ENCODE measurements at places on chromosomes 11 and 22. TPM values are rescaled to one million over a fixed set of nuclear protein-coding genes. Genes with fewer than 3 reads are reported as not detected.
A peak's percentile ranks its signal among the peaks of the same experiment; 100 is the strongest.

The PRG3 gene
- not detected for total RNA-seq

- H3K27me3 ChIP-seq, result no peaks in the 10 kb centered on the region
- H3K4me3 ChIP-seq, result no peak overlapping the region
- H3K27ac ChIP-seq, result no peak overlapping the region
Measured at GRCh38 chr11:67098799-67099429, 20.1 kb upstream of the KDM2A start.

The DEUP1 gene
- not detected for total RNA-seq

The RAB36 gene
- total RNA-seq, result 2.9 TPM

DNA sequence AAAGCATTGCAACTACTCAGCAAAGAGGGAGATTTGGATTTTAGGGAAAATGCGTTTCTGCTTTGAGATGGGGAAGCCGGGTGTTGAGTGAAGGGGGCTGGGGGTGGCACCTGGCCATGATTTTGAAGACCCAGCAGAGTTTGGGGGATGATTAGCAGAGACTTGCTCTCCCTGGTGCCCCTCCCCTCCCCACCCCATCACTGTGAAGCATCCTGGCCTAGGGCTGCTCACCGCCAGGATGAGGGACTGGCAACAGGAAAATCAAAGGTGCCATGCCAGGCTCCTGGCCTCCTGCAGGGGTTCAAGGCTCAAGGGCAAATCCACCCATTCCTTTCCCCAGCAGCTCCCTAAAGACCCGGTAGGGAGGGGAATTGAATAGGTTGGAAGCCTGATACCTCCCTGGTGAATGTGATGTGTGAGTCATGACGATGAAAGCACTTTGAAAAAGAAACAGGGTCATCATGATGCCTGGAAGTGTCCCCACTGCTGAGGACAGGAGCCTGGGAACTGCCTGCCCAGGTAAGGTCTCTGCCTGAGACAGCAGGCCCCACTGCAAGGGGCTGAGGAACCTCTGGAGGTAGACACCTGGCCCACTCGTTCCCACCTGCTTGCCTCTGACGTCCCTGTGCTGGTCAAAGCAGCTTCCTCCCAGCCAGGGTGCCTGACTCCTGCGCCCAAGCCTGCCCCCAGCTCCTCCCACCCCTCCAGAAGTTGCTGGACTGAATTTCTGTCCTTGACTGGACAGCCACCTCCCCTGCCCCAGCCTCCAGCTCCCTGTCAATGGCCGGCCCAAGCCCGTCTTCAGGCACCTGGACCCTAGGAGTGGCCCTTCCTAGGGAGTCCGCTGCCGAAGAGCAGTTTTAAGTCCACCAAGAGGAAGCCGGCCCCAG lies 1.7 kb downstream of the CHST1 start:
- peak overlapping the region; percentile 65 for H3K4me3 ChIP-seq
- no peaks in the 10 kb centered on the region for H3K36me3 ChIP-seq
- peak; percentile 82 for DNase-seq
- H3K27ac ChIP-seq, result peak overlapping the region; percentile 67
- peaks cover 41% of the 10 kb centered on the region for H3K4me1 ChIP-seq

The OR51E2 gene
- total RNA-seq, result 0.97 TPM

- peaks cover 17% of the 10 kb centered on the region for H3K4me1 ChIP-seq
- DNase-seq, result no peak
- H3K27me3 ChIP-seq, result peaks cover 13% of the 10 kb centered on the region
- peak overlapping the region; percentile 26 for H3K4me3 ChIP-seq
Measured at GRCh38 chr22:32745251-32745995, 56.1 kb upstream of the TIMP3 start.

The RPS3 gene
- total RNA-seq, result 1,466 TPM

DNA sequence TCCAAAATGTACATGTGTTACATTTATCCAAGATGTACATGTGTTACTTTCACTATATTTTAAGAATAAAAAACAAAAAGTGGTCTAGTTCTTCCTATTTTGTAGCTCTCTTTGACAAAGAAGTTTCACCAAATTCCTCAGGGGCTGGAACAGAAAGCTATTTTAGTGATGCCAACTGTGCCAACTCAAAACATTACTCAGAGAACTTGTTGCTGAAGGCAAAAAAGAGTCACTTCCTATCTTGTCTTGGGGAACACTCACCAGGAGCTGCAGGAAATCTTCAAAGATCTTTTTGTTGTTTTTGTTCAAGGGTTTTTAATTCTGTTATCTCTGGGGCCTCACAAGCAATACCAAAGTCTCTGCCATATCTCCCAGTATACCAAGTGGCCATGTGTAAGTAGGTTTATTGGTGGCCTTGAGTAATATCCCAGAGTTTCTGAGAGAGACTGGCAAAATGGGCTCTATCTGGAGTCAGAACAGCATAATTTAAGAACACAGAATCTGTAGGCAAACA lies 13.6 kb upstream of the EED start:
- H3K4me1 ChIP-seq, result peaks cover 14% of the 10 kb centered on the region
- H3K4me3 ChIP-seq, result no peak overlapping the region
- H3K27ac ChIP-seq, result peak overlapping the region; percentile 50
- H3K36me3 ChIP-seq, result no peaks in the 10 kb centered on the region
- no peak for DNase-seq

- peaks cover 25% of the 10 kb centered on the region for H3K4me1 ChIP-seq
- no peak for DNase-seq
- peaks cover 11% of the 10 kb centered on the region for H3K36me3 ChIP-seq
Measured at GRCh38 chr11:125569915-125570621, 791 bp downstream of the EI24 start.

- H3K4me1 ChIP-seq, result no peaks in the 10 kb centered on the region
- peaks cover 43% of the 10 kb centered on the region for H3K27me3 ChIP-seq
- no peak overlapping the region for H3K4me3 ChIP-seq
- no peaks in the 10 kb centered on the region for H3K36me3 ChIP-seq
Measured at GRCh38 chr11:131653260-131653659, 282.8 kb downstream of the NTM start.

DNA sequence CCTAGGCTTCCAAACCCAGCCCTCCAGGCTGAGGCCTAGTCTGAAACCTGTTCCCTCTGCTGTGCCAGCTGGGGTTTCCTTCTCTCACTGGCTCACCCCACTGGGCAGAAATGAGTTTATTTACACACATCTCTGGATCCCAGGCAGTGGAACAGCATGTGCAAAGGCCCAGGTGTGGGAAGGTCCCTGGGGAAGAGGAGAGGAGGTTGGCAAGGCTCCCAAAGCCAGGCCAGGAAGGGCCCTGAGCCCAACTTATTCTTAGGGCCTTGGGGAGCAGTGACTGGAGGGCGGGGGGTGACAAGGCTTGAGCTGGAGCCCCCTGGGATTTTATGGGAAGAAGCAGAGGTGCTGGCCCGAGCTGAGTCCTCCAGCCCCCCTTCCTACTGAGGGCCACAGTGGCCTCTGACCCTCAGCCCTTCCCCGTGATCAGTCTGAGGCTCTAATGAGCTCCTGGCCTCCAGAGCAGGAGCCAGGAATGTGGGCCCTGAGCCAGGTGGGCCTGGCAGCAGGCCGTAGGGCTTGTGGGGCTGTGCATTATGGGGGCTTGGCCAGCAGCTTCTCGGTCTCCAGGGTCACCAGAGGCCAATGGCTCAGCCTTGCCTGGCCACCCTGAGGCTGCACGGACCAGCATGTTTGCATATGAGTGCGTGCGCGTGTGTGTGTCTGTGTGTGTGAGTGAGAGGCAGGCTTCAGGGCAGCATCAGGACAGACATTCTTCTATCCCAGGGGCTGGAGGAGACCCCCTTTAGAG lies 2.9 kb downstream of the MYO7A start:
- H3K27ac ChIP-seq, result no peak overlapping the region
- H3K36me3 ChIP-seq, result peaks cover 4% of the 10 kb centered on the region
- no peak for DNase-seq

GRCh38 chr11:116689413-116690127 lies 83.2 kb downstream of the BUD13 start:
- H3K36me3 ChIP-seq, result no peaks in the 10 kb centered on the region
- peaks cover 15% of the 10 kb centered on the region for H3K27me3 ChIP-seq
- no peak overlapping the region for H3K4me3 ChIP-seq
- no peak overlapping the region for H3K27ac ChIP-seq
- no peaks in the 10 kb centered on the region for H3K4me1 ChIP-seq

The TMPRSS5 gene
- 0.33 TPM for total RNA-seq

- no peak overlapping the region for H3K27ac ChIP-seq
- no peaks in the 10 kb centered on the region for H3K36me3 ChIP-seq
- peaks cover 11% of the 10 kb centered on the region for H3K4me1 ChIP-seq
- DNase-seq, result no peak
- H3K4me3 ChIP-seq, result no peak overlapping the region
Measured at GRCh38 chr11:115267871-115268270, 236.3 kb downstream of the CADM1 start.

- no peak for DNase-seq
- H3K27ac ChIP-seq, result peak overlapping the region; percentile 18
- H3K27me3 ChIP-seq, result no peaks in the 10 kb centered on the region
- no peaks in the 10 kb centered on the region for H3K36me3 ChIP-seq
- no peak overlapping the region for H3K4me3 ChIP-seq
Measured at GRCh38 chr11:128235958-128236357, 351.4 kb downstream of the ETS1 start.

The KDM4D gene
- total RNA-seq, result 0.65 TPM

DNA sequence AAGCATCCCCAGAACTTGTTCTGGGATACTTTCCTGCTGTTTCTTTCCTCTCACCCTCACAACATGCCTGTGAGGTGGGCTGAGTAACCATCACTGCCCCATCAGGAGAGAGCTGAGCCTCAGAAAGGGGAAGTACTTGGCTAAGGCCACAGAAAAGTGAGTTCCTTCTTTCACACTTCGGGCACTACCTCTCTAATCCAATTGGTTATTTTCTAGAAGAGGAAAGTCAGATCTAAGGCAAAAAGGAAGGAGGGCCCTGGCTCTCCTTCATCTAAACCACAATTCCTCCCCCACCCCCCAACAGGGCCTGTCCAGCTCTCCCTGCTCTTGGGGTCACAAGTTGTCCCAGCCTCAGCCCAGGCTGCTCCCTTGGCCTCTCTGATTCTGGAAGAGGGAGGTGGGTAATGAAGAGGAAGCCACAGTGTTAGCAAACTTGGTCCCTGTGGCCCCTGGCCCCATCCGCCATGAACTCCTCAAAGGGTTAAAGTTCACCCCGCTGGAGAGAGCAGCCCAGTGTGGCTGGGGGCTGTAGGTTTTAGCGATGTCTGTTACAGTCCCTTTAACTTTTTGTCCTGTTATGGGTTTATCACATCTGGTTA lies 34.0 kb downstream of the SLC22A12 start:
- no peak overlapping the region for H3K4me3 ChIP-seq
- no peaks in the 10 kb centered on the region for H3K36me3 ChIP-seq
- no peak overlapping the region for H3K27ac ChIP-seq
- no peak for DNase-seq
- peaks cover 11% of the 10 kb centered on the region for H3K27me3 ChIP-seq

- no peak overlapping the region for H3K4me3 ChIP-seq
- no peak for DNase-seq
- no peak overlapping the region for H3K27ac ChIP-seq
- H3K4me1 ChIP-seq, result peaks cover 5% of the 10 kb centered on the region
Measured at GRCh38 chr11:122505304-122506006, 150.1 kb upstream of the UBASH3B start.

DNA sequence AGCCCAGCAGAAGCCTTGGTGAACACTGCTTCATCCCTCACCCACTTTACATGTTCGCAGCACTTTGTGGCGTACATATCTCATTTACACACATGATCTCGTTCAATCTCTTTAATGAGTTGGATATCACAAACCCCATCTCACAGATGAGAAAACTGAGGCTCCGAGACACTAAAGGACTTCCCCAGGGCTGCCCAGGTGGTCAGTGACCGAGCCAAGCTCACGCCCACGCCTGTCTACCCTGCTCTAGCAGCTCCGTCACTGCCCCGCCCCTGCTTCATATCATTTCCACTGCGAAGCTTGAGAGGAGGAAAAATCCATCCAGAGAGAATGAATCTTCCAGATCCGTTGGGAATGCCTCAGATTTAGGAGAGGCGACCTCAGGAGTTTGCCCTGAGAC lies 11.8 kb upstream of the DSCAML1 start:
- H3K4me3 ChIP-seq, result no peak overlapping the region
- no peak overlapping the region for H3K27ac ChIP-seq
- H3K4me1 ChIP-seq, result peaks cover 5% of the 10 kb centered on the region
- peaks cover 26% of the 10 kb centered on the region for H3K27me3 ChIP-seq
- H3K36me3 ChIP-seq, result no peaks in the 10 kb centered on the region
- peak; percentile 65 for DNase-seq

DNA sequence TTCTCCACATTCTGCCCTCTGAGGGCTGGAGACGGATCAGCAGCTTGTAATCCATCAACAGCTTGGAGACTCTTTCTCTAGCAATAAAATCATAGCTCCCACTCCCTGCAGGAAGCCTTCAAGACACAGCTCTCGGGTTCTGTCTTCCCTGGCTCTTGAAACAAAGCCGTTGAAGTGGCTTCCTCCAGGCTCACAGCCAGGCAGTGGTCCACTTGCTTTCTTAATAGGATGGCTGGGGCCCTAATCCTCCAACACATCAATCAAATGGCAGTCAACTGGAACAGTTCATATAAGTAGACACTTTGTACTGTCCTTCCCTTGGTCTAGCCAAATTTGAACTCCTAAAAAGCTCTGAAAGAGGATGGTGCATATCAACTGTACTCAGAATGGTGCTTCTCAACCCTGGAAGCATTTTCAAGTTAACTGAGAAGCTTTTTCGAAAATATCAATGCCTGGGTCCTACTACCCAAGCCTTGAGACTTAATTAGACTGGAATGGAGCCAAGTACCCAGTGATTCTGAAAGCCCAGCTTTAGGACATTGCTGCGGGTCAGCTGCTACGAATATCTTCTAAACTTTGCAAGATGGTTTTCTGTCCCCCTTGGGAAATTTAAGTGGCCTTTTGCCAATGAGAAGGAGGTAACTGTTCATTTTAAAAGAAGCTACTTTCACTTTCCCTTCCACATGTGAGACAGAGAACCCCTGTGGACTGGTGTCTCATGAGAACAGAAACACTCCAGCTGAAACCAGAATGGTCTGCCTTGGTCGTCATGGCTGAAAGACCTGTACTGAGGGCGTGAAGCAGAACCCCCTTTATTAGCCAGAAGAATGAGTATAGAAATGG lies 74.7 kb downstream of the SC5D start:
- H3K4me3 ChIP-seq, result no peak overlapping the region
- no peaks in the 10 kb centered on the region for H3K36me3 ChIP-seq
- DNase-seq, result no peak
- H3K27ac ChIP-seq, result no peak overlapping the region

Measured in chondrocyte (in vitro differentiated cells).